ENCODE measurements at places on chromosomes 7 and 10.

DNA sequence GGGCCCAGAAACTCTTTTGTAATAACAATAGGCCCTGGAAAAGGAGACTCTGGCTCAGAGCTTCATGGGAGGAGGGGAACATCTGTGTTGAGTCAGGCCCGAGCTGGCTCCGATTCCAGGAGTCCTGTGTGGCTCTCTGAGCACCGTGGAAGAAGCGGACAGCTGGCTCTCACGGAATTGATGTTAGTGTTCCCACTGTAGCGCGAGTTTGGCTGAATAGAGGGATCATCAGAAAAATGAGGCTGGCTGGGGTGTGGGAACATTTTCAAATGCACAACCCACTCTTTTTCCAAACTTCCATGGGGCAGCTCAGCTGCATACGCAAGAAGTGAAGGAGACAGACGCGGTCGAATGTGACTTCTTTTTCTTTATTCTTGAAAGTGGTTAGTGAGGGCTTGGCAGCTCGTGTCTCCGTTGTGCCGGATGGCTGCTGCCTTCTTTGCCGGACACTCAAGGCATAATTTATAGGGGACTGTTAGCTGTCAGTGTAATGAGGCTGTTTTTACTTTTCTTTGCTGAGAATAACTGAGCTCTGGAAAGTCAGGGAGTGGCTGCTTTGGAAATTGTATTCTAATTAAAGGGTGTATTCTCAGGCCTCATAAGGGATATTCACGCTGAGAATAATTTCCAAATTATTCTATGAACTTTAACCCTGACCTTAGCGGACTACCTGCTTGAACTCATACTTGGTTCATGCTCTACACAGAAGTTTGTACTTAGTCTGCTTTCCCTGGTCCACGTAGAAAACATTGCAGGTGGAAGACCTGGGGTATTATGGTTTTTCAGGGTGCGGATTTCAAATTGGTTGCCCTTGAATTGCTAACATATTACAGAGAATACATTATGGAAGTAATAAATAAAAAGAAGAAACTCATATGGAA, 23.1 kb downstream of the MDFIC start:
- no peak for DNase-seq

DNA sequence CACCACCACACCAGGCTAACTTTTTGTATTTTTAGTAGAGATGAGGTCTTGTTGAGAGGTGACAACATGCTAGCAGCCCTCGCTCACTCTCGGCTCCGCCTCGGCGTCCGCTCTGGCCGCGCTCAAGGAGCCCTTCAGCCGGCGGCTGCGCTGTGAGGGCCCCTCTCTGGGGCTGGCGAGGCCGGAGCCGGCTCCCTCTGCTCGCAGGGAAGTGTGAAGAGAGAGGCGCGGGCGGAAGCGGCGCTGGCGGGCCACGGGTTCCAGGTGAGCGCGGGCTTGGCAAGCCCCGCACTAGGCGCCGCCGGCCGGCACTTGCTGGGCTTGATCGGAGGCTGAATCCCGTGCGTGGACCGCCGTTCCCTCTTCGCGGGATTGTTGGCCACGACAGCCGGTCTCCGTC, 83.0 kb downstream of the EEPD1 start:
- DNase-seq = no peak

- DNase-seq = no peak
These were observed 101.4 kb downstream of the KLF6 start for GRCh38 chr10:3683560-3683959.

DNA sequence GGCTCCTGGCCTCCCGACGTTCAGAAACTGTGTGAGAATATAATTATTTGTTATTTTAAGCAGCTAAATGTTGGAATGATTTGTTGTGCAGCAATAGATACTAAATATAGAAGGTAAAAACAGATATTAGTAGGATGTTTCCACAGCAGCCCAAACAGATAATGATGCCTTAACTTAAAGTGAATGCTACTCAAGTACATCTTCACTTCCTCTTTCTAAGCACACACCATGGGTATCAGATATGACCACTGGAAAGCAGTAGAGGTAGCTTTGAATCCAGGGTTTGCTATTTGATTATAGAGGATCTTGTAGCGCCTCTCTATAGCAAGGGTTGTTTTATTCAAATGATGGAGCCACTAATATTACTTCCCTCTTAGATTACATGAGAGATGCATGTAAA, 38.2 kb upstream of the BET1 start:
- DNase-seq = no peak

DNA sequence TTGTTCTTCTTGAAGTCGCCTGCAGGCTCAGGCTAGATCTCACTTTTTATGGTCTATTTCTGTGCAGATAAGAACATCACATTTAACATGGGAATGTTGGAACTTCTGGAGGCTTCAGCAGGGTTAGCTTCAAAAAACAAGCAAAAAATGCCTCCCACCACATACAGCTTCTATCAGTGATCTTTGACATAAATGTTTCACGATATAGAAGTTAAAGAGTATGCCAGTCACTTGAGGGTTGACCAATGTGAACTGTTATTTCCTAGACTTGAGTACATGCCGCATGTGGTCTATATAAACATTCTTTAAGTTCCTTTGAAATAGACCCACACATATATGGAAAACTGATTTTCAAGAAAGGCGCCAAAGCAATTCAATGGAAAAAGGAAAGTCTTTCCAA, 219.2 kb upstream of the KLF14 start:
- DNase-seq = no peak

DNA sequence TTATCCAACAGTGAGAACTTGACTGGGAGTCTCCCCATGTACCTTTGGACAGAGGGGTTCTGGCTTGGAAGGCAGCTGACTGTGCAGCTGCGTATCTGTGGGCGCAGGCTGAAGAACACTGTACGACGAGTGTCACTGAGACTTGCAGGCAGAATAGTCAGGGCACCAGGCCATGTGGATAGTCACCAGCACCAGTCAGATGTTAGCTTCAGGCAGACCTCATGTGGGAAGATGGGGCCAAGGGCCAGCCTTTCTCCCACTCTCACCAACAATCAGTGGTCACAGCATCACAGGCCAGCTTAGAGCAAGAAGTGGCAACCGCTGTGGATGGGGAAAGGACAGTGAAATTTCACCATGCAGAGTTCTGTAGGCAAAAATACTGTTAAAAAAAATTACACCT, 43.4 kb upstream of the GJD4 start:
- no peak for DNase-seq

DNA sequence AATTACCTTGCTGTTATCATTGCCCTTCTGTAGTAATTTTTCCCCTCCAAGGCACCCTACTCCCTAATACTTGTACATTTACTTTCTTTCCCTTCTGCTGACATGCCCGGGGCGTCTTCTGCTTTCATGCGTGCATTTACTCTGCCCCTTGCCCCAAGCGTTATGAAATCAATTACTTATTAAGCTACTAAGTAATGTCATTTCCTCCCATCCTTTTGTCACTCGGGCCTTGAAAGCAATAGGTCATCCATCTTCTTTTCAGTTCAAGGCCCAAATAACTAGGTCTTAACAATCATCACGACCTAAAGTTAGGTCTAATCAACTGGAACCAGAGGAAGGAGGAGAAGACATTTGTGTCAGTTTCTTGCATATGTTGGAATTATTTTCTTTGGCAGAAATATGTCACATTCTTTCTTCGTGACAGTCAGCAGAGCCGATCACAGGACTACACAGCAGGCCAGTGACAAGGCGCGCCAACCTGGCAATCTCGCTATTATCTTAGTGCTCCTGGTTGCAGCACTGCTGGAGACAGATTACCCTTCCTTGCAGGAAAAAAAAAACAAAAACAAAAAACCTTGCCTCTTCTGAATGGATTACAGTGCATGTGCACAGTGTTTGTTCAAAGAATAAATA, 179.2 kb downstream of the RELN start:
- DNase-seq = no peak

DNA sequence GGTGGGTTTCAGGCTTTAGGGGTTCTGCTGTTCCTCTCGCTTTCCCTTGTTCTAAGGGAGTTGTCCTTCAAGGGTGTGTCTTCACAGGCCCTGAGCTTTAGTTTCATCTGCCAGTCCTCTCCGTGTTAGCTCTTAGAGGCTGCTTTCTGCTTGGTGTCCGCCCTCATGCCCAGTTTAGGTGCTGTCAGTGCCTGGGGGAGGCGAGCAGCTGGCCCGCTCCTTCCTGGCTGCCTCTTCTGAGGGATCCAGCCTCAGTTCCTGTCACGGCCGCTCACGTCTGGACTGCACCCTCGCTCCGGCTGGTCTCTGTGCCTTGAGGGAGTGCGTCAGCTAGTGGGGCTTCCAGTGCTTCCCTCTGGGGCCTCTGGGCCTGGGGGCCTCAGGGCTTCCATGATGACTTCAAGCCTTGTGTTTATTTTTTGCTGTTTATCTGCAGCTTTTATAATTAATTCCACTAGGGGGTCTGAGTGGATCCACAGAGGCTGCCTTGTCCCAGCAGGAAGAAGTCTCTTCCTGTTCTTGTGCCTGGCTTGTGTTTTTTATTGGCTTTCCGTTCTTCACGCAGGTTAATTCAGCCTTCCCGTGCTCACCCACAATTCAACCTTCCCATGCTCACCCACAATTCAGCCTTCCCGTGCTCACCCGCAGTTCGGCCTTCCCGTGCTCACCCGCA, 33.0 kb downstream of the WDR37 start:
- no peak for DNase-seq

GRCh38 chr7:94190599-94191061, 186.5 kb upstream of the BET1 start:
- no peak for DNase-seq

DNA sequence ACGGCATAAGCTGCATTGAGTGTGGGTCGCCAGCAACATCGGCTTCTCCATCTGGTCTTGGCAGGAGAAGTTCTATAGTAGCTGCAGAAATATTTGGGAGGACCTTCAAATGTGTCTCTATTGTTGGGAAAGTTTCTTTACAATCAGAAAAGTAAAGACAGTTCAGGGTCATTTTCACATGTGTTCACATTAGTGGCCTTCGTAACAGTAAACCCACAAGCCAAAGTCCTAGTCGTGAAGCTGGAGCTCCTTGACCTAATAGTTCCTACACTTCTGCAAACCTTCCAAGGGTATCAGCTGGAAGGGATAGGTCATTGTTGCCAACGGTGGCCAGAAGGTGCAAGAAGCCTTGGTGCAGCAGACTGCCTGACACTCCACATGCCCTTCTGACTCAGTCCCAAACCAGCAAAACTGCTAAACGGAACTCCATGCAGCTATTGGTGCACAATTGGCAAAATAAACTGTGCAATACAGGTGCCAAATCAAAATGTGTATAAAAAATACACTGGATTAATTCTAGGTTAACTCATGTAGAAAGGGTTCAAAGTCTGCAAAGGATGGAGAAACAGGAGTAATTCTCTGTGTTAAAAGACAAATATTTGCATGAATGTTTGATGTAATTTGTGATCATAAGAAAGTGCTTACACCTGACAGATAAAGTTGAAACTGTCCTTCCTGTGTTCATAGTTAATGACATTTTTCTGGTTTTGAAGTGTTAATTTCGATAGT, 102.8 kb upstream of the EGFR start:
- no peak for DNase-seq

GRCh38 chr10:96387601-96388000, 28.8 kb upstream of the OPALIN start:
- no peak for DNase-seq

DNA sequence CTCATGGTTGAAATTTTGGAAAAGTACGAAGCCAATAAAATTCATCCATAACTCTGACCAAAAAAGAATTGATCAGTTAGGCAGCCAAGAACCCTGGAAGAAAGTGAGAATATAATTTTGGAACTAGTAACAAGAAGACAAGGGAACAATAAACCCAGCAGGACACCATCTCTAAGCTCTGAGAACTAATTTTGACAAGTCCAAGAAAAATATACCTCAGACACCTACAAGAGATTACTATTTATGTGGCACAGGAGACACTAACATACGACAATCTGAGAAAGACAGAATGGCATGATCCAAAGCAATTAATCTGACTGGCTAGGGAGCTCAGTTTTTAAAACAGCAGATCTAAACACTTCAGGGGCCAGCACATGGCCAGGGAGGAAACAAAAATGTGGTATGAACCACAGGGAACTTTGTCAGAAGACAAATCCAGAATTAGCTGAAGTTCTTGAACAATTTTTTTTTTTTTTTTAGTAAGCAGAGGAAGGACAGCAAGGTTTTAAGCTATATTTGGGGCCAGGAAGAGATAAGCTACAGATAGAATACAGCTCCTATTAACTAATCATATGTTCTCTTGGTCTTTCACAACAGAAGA, 38.9 kb downstream of the PARD3 start:
- DNase-seq = no peak

DNA sequence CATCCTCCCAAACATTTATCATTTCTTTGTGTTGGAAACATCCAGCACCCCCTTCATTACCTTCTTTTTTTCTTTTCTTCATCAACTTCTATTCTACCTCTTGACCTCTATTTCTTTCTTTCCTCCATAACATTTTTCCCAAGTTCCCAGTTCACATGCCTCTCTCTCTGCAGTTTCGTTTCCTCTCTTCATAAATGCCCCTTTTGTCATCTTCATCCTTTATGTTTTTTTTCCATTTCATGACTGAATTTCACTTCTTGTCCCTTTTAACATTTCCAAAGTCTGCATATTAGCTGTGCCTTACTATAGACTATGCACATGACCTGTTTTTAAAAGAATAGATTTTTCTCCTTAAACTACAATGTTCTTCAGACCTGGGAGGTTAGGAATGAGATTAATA, 23.7 kb downstream of the CPN1 start:
- DNase-seq = no peak

DNA sequence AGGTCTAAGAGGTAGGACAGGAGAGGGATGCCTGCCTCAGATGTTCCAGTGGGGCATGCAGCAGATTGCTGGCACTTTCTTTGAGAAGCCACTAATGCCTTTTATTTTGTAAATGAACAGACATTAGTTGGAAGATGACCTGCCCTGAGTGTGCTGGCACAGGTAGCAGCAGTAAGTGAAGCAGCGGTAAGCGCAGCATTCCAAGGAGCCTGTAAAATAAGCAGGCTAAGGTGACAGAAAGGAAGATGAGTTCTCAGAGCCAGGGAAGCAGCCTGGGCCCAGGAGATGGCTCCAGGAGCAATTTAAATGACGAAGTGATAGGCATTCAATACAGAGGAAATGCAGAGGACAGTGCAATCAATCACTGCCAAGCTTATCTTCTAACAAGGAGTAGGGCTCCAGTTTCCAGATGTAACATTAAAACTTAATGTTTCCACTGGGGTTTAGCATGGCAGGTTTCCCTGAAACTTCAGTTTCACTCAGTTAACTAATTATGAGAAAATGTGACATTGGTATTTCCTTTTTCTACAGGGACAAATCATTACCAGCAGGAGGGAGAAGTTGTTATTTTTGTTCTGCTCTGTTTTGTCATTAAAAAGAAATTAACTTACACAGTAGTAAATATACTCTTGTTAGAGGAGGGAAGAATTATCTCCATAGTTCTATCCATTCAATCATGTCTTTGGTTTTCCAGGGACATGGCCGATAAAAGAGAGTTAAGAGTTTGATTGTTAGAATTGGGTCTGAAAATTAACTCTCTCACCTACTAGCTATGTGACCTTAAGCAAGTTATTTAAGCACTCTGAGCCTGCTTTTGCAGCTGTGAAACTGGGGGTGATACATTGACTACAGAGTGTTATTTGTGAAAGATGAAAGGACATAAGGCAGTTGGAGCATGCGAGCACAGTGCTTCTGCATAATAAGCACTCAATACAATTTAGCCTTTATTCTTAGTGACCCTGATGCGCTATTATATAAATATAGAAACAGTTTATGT, 96.6 kb upstream of the PTN start:
- no peak for DNase-seq
